ENCODE measurements at places on chromosomes 6 and 20.

DNA sequence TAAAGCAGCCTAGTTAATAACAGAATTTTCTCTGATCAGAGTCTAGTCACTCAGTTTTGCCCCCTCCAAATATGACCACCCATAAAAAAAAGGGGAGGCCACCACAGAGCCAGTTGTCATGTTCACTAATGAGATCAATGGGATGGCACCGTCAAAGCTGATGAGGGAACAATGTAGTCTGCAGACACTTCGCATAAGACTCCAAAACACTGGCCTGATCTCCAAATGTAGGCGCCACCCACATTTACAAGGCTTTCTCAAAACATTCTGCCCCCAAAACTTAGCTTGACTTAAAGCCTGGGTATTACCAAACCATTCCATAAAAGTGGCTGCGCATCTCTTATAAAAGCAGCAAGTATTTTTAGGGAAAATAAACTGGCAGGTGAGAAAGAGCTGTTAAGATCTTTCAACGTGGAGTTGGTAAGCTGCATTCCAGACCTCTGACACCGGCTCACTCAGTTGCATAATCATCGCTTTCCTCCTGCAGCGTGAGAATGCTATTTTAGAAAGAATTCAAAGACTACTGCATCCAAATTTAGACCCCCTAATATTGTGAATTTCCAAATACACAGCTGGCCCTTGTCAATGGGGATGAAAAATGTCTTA, 59.3 kb downstream of the TBC1D7 start:
- DNase-seq: no peak

DNA sequence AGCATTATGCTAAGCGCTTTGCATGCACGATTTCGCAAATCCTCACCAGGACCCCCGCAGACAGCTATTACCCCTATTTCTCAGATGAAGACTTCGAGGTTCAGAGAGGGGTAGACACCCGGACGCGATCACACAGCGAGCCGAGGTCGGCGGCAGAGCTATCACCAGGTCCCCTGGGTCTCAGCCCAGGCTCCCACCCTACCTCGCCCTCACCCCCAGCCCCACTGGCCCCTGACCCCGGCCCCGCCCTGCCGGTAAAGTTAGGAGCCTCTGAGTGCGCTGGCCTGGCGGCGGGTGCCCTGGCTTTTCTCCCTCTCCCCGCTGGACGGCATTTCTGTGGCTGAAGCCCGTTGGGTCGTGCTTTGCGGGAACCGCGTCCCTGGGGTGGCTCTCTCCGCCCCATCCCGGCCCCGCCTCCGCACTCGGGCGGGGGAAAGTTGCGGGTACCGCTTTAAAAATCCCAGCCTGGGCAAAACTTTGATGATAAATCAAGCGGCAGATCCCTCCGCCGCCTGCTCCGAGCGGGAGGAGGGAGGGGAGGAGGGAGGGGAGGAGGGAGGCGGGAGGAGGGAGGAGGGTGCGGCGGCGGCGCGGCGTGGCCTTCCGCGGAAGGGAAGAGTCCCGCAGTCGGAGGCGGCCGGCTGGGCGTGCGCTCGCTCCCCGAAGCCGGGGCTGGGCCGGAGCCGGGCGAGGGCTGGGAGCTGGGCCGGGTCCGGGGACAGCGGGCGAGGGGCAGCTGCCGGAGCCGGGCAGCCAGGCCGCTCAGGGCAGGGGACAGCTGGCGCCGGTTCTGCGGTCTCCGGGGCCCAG, at the start of gene VSTM2L:
Gene VSTM2L, plus strand, starts transcription at position 624 of the 810 bp plus-strand sequence. CDS start 224 bp downstream, outside the sequence.
- no peak for DNase-seq

DNA sequence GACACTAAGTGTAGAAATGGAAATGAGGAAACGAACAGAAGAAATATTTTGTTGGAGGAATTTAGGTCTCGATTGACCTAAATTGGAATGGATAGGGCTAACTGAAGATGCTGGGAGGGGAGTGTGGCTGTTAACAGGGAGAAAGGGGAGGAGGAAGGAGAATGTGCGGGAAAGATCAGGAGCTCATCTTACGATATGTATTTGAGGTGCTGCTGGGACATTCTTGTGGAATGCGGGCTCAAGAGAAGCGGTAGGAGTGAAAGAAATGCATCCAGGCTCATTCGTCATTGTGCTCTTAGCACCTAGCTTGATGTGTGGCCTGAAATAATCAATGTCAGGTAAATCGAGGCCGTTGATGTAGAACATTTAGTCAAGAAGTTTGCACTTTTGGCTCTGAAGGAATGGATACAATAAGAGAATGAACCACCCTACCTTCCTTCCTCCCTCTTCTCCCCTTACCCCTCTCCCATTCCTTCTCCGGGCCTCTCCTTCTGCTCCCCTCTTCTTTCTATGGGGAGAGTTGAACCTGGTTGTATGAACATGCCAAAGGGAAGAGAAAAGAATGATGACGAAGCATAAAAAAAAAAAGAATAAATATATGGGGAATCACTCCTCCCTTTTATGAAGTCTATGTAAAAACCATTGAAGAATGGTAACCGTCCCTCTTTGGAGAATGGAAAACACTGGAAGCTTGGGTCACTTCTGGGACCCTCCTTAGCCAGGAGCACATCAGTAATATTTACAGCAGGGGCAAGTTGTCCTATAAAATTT, 70.9 kb downstream of the SASH1 start:
- no peak for DNase-seq

- DNase-seq: no peak
Observed at GRCh38 chr6:73088138-73088813, 137.0 kb downstream of the KHDC1L start.

DNA sequence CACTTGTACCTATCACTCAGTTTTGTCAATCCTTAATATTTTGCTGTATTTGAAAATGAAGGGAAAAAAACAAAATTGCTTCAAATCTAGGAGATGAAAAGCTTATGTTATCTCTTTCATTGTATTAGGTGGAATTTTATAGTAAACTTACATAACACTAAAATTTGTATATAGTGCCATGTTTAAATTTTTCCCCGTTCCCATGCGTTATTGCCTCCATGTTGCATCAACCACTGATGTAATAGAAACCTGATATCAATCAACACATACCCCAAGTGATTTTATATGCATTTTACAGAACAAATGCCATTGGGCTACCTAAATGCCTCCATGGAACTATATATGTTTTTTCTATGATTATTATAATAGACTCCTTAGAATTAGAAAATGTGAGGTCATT, 14.8 kb upstream of the TREM2 start:
- no peak for DNase-seq

DNA sequence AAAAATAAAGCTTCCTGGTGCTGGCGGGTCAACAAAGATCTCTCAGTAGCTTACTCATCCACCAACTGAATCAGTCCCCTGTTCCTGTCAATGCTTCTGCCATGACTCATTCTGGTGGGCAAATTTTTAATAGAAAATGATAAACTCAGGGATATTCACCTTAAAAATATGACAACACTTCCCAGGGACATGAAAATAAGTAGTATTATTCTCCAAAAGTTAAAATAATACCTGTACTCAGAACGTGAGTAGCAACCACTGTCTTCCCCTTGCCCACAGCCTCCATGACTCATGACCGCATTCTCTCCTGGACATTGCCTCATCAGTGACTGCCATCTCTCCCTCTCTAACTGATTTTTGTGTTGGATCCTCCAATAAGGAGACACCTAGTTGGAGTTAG, 552.3 kb downstream of the KIF16B start:
- no peak for DNase-seq

Measured in NCI-H1417 (cell line).